A172 (cell line): ENCODE measurements at places on chromosomes 11 and 22.

GRCh38 chr22:50118557-50119168 lies 28.9 kb downstream of the MOV10L1 start:
- DNase-seq: peak; percentile 91

DNA sequence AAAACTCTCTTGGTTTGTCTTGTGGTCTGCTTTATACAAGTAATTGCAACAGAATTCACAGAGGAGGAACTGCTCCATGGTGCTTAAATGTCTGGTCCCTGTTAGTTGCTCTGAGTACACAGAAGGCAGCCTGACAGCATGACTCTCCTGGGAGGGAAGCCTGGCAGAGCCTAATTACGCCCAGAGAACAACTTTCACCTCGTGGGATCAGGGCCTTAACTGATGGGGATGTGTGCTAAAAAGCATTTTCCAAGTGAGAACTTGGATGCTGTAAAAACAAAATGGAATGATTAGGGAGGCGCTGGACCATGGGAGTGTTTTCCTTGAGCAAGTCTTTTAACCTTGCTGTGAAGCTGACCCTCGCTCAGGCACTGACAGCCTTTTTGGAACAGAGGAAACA lies 154.0 kb upstream of the TENM4 start:
- DNase-seq: no peak

DNA sequence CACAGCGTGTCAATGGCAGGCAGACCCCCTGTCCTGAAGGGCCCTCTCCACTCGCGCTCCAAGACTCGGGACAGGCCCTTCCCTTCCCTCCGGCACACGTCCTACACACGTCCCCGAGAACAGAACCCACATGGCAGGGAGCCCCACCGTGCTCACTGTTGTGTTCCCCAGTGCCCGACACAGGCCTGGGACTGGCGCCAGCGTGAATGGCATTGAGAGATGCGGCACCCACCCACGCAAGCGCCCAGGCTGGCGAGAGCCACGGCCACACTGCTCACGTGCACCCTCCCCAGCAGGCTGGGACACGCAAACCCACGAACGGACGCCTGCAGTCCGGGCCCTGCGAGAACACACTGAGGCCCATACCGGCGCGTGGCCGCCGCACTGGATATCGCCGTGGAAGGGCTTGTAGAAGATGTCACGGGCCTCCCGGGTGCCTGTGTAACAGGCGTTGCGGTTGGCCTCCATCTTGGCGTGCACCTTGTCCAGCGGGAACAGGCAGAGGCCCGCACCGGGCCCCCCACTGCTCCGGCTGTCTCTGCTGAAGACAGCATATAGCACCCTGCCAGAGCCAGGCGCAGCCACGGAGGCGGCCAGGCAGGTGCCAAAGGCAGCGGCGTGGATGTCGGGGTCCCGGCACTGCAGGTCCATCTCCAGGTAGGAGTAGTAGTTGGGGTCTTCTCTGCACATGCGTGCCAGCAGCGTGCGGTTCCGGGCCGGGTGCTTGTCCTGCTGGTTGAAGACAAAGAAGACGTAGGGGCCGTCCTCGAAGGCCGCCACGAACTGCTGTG lies 18.1 kb downstream of the PLXNB2 start:
- DNase-seq: no peak

DNA sequence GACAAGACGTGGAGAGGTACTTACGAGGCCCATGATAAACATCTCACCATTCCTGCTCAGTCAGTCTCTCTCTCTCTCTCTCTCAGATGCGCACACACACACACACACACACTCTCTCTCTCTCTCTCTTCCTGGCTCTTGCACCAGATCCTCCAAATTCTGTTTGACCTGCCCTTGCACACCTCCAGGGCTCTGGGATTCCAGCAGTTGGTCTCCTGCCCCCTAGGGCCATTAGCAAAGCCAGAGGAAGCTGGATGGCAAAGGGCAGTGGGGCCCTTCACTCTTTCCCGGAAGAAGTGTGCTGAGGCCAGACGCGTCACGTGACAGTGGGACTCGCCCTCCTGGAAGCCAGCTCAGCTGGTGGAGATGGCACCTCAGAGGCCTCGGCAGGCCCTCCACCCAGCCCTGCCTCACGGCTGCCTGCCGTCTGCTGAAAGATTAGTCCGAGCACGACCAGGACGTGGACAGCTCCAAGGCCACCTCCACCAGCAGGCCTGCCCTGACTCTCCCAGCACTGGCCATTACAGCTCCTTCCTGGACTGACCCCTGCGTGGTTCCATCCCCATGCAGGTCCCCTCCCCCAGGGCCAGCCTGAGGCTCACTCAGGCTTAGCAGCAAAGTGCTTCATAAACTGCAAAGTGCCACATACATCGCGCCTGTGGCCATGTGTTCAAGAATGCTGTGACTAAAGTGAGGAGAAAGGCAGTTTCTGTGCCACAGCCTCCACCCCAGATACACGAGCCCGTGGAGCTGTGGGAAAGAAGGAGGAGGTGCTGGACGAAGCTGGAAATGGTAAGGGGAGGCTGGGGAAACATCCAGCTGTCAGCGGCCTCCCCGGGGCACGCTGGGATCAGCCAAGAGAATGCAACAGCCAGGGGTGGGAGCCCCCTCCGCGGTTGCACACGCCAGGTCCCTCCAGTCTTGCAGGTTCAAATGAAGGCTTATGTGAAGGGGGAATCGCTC lies 3.7 kb downstream of the PDGFB start:
- DNase-seq: no peak

- no peak for DNase-seq
Observed at GRCh38 chr11:75560644-75561043, 1.4 kb upstream of the SERPINH1 start.

GRCh38 chr22:39558254-39558727 lies 12.3 kb upstream of the CACNA1I start:
- no peak for DNase-seq

DNA sequence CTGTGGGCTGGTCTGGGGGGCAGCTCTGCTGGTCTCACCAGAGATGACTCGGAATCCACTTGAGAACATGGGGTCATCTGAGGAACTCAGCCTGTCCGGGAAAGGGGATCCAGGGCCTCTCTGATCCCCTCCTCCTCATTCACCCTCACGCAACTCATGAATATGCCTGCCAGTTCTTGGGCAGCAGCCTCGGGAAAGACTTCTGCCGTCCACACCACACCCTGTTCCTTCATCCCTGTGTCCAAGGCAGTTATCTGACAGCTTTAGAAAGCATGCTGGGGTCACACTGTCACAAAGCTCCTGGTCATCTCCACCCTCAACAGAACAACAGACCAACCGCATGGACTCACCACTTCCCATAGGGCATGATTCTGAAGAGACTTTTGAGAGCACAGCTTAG lies 88.3 kb downstream of the AMOTL1 start:
- no peak for DNase-seq
